ENCODE measurements at places on chromosomes 1 and 21. TPM values are rescaled to one million over a fixed set of nuclear protein-coding genes. Genes with fewer than 3 reads are reported as not detected.

DNA sequence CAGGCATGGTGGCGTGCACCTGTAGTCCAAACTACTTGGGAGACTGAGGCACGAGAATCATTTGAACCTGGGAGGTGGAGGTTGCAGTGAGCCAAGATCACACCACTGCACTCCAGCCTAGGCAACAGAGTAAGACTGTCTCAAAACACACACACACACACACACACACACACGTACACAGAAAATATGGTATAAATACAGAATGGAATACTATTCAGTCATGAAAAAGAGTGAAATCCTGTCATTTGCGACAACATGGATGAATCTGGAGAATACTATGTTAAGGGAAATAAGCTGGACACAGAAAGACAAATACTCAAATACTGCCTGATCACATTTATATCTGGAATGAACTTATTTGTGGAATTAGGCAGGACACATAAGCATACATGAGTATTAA is 18.4 kb downstream of the FOXD2 start:
- no peaks in the 10 kb centered on the region for H3K36me3 ChIP-seq
- peaks cover 97% of the 10 kb centered on the region for H3K27me3 ChIP-seq
- H3K4me3 ChIP-seq: no peak overlapping the region
- H3K27ac ChIP-seq: no peak overlapping the region
- no peak for DNase-seq

CLDN17 gene
- not detected for total RNA-seq

GRCh38 chr21:46552274-46552673 is 52.6 kb downstream of the S100B start:
- DNase-seq: no peak
- no peaks in the 10 kb centered on the region for H3K4me1 ChIP-seq
- peaks cover 86% of the 10 kb centered on the region for H3K36me3 ChIP-seq
- H3K27ac ChIP-seq: no peak overlapping the region
- H3K27me3 ChIP-seq: no peaks in the 10 kb centered on the region
- H3K4me3 ChIP-seq: no peak overlapping the region

- H3K27me3 ChIP-seq: no peaks in the 10 kb centered on the region
- peak overlapping the region; percentile 93 for H3K4me3 ChIP-seq
- peaks cover 56% of the 10 kb centered on the region for H3K4me1 ChIP-seq
- H3K27ac ChIP-seq: peak overlapping the region; percentile 93
- no peak for DNase-seq
Measured at GRCh38 chr1:51517361-51518032, 1.6 kb downstream of the EPS15 start.

DNA sequence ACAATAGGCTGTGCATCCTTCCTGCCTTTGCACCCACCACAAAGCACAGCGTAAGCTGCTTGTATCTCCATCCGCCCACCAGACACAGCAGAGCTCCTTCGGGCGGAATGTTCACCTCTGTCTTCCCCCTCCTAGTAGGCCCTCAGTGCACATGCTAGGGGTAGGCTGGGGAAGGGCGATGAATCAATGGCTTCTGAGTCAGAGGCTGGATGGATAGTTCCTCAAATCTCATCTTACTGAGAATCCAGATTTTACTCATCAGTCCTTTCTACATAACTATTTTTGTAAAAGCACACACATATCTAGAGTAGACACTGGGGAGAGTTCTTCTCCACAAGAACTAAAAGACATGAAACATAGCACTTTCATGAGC is 73.8 kb downstream of the BCAR3 start:
- no peak for DNase-seq
- no peaks in the 10 kb centered on the region for H3K27me3 ChIP-seq
- peaks cover 58% of the 10 kb centered on the region for H3K4me1 ChIP-seq
- H3K36me3 ChIP-seq: no peaks in the 10 kb centered on the region
- H3K27ac ChIP-seq: peak overlapping the region; percentile 47
- H3K4me3 ChIP-seq: no peak overlapping the region

GRCh38 chr21:34878501-34878900 is 170.6 kb downstream of the RUNX1 start:
- H3K36me3 ChIP-seq: no peaks in the 10 kb centered on the region
- H3K4me1 ChIP-seq: no peaks in the 10 kb centered on the region
- H3K4me3 ChIP-seq: no peak overlapping the region
- no peak overlapping the region for H3K27ac ChIP-seq

GRCh38 chr1:183215076-183215720 is 29.1 kb downstream of the LAMC2 start:
- no peak for DNase-seq
- no peaks in the 10 kb centered on the region for H3K36me3 ChIP-seq
- H3K4me3 ChIP-seq: no peak overlapping the region
- no peaks in the 10 kb centered on the region for H3K27me3 ChIP-seq

DNA sequence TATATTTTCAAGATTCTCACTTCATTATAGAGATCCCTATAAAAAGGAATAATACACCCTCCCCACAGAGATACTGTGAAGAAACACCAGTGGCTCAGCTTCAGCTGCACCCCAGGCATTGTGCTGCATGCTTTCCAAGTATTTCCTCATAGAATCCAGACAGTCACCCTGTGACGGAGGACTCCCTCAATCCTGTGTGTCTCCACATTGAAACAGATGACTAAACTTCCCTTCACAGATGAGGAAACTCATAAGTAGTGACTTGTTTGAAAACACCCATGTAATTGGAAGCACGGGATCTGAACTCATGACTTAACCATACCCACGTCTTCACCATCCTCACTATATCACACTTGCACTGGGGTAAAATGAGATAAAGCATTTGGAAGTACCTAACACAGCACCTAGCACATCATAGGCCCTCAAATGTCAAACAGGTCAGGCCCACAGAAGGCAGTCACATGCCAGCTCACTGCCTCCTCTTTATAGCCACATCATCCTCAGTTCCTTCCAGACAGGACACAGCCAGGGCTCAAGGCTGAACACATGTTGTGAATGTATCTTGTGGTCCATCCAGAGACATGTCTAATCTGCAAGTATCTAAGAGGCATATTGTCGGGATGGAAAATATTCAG is 55.2 kb downstream of the GPR161 start:
- H3K27ac ChIP-seq: peak overlapping the region; percentile 63
- peaks cover 72% of the 10 kb centered on the region for H3K4me1 ChIP-seq
- DNase-seq: peak; percentile 86
- H3K36me3 ChIP-seq: peaks cover 37% of the 10 kb centered on the region
- H3K27me3 ChIP-seq: no peaks in the 10 kb centered on the region
- H3K4me3 ChIP-seq: no peak overlapping the region

DNA sequence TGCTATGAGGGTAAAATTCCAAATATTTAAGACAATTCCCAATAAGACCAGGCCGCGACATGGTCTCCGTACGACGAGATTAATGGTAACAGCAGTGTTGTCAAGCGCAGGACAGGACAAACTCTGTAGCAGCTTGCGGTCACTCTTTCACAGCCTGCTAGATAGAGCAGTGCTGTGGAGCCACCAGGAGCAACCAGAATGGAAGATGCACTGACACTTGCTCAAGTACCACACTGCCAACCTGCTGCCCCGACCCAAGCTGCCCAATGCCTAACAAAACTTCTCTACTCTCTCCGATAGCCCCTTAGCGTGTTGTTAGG is 636 bp downstream of the WARS2 start:
- no peaks in the 10 kb centered on the region for H3K27me3 ChIP-seq
- peak overlapping the region; percentile 54 for H3K4me3 ChIP-seq
- no peak for DNase-seq

KISS1 gene
- not detected for total RNA-seq

DNA sequence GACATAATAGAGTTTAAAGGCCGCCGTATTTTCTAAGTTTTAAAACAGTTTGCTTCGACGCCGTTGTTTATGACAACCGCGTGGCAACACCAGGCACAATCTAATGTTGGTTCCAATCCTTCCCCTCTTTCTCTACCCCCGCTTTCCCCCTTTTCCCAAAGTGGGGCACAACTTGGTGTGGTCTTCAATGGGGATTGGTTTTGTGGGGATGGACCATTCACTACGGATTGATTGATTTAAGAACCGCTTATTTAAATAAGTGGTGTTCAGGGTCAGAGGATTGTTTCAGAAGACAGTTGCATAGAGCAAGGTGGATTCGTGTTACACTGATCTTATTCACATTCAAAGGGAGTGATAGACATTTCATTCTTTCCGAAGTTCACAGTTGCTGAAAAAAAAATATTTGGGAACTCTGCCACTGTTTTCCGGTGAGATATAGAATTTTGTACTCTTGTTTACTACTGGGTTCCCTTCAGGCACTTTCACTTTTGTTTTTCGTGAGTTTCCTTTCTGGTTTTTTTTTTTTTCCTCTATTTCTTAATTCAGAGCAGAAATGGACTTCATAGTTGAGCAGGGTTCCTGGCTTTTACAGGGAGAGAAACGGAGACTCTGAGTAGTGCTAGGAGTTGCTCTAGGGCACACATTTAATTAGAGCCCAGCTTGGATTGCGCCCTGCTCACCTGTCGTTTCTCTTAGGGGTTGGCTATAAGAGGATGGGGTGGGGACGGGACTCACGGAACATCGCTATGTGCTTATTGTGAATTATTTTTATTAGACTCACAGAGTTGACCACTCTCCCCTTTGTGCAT is 79.6 kb upstream of the AK4 start:
- no peaks in the 10 kb centered on the region for H3K36me3 ChIP-seq
- H3K4me3 ChIP-seq: peak overlapping the region; percentile 95
- DNase-seq: no peak
- peak overlapping the region; percentile 100 for H3K27ac ChIP-seq

- no peaks in the 10 kb centered on the region for H3K36me3 ChIP-seq
- H3K4me3 ChIP-seq: no peak overlapping the region
- DNase-seq: peak; percentile 82
- H3K27me3 ChIP-seq: no peaks in the 10 kb centered on the region
- no peak overlapping the region for H3K27ac ChIP-seq
Measured at GRCh38 chr1:15258833-15259621, 12.0 kb downstream of the FHAD1 start.

DNA sequence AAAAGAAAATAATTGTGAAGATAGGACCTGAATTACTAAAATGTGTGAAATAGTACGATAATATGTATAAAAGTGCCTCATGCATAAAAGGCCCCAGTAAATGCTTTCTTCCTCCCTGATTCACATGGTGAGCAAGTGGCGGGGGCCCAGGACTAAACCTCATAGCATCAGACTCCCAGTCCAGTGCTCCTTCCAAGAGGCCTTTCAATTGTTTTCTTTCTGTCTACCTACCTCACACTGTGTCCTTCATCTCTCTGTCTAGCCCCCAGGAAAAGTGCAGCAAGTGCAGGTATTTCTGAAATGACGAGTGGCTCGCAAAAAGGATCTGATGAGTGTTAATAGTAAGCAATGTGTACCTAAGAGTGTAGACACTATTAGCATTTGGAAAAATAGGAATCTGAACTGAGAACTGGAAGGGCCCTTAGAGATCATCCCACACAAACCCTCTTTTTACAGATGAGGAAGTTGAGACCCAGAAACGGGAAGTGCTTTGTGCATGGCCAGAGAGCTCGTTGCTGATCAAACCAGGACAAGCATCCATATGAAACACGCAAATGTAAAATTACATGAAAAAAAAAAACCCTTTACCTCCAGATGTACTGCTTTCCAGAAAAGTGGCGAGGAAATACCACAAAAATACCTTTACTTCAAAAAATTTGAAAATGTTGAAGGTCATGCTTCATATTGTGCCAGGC is 118.2 kb upstream of the HOOK1 start:
- no peaks in the 10 kb centered on the region for H3K27me3 ChIP-seq
- H3K4me1 ChIP-seq: peaks cover 3% of the 10 kb centered on the region
- no peak for DNase-seq
- no peak overlapping the region for H3K27ac ChIP-seq

GRCh38 chr1:209675565-209676154 is 448 bp downstream of the G0S2 start:
- no peaks in the 10 kb centered on the region for H3K36me3 ChIP-seq
- no peak for DNase-seq
- H3K27ac ChIP-seq: peak overlapping the region; percentile 52
- H3K4me1 ChIP-seq: peaks cover 39% of the 10 kb centered on the region
- peak overlapping the region; percentile 50 for H3K4me3 ChIP-seq

DNA sequence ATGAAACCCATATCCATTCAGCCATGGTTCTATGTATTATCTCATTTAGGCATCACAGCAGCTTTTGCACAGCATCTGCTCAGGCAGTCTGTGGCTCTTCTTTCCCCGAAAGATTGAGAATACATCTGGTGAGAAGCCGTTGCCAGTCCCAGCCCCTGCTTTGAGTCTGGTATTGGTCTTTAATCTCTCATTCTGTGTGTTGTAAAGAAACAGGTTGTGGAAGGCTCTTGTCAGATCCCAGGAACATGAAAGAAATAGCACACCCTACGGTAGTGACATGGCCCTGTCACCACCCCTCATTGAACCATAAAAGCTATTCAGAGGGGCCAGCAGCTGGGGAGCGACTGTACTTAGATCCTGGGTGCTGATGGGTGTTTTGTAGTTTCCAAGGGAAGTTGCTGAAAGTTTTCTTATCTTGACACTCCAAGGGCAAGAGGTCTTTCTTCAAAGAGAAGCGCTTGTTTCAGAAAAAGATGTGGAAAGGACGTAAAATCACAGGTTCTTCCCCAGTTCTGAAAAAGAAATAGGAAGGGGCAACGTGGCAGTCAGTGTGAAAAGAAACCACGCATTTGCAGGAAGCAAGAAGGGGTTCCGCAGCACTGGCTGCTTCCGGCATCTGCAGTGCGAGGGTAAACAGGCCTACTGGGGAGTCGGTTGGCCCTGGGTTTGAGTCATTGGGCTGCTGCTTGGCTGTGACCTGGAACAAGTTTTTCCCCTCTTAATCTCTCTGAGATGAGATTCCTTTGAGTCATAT is 145.0 kb downstream of the DHRS3 start:
- peaks cover 87% of the 10 kb centered on the region for H3K4me1 ChIP-seq
- H3K36me3 ChIP-seq: no peaks in the 10 kb centered on the region
- no peaks in the 10 kb centered on the region for H3K27me3 ChIP-seq
- H3K27ac ChIP-seq: peak overlapping the region; percentile 88
- no peak for DNase-seq

GRCh38 chr1:247366926-247367645 is 35.4 kb upstream of the ZNF496 start:
- no peaks in the 10 kb centered on the region for H3K36me3 ChIP-seq
- H3K4me1 ChIP-seq: no peaks in the 10 kb centered on the region
- no peak overlapping the region for H3K4me3 ChIP-seq
- H3K27ac ChIP-seq: no peak overlapping the region
- no peak for DNase-seq
- peaks cover 85% of the 10 kb centered on the region for H3K27me3 ChIP-seq

CR2 gene
- not detected for total RNA-seq

FCRLA gene
- total RNA-seq: 0.33 TPM

GRCh38 chr21:14273736-14274538 is 58.0 kb downstream of the RBM11 start:
- DNase-seq: no peak
- H3K36me3 ChIP-seq: no peaks in the 10 kb centered on the region
- H3K27ac ChIP-seq: no peak overlapping the region
- peaks cover 16% of the 10 kb centered on the region for H3K27me3 ChIP-seq
- peaks cover 5% of the 10 kb centered on the region for H3K4me1 ChIP-seq

- H3K36me3 ChIP-seq: no peaks in the 10 kb centered on the region
- no peak overlapping the region for H3K27ac ChIP-seq
Measured at GRCh38 chr1:204714861-204715511, 29.4 kb upstream of the LRRN2 start.

DNAI4 gene
- total RNA-seq: 5.3 TPM

GPR3 gene
- not detected for total RNA-seq

GRCh38 chr1:50942334-50942733 is 17.7 kb downstream of the FAF1 start:
- no peak for DNase-seq
- H3K4me3 ChIP-seq: no peak overlapping the region
- H3K27ac ChIP-seq: no peak overlapping the region

Measured in esophagus muscularis mucosa (tissue), 4 donors.